ENCODE measurements at places on chromosomes 4 and X.

GRCh38 chr4:158193171-158193749 is 17.0 kb upstream of the TMEM144 start:
- peak; percentile 61 for DNase-seq

GRCh38 chr4:47736555-47736954 is 101.3 kb downstream of the CORIN start:
- no peak for DNase-seq

DNA sequence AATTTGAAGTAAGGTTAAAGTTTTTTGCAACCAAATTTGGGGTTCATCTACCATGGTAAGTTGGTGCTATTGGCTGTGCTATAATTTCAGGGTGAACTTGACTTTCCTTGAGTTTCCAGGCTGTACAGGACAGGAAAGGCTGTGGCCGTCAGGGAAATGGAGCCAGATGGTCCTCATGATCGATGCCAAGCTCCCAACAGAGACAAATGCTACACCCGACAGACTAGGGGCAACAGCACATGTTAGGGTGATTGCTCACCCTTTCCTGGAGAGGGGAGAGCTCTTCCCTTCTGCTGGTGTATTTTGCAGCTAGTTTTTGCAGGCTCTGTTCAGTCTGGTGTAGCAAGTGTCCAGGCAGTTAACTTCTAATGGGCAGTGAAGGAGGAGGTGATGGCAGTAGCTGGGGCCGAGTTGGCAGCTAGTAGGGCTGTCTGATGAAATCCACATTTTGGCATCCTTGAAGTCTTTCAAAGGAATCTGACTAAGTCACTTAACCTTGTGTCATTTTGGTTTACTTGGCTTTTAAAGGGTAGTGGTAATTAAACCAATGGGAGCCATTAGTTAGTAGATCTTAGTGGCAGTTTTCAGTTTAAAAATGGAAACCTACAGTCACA is 47.8 kb downstream of the GAB1 start:
- DNase-seq: peak; percentile 54

- DNase-seq: no peak
Observed at GRCh38 chrX:136170139-136170800, 22.9 kb downstream of the FHL1 start.

GRCh38 chrX:56268888-56269287 is 36.7 kb downstream of the KLF8 start:
- no peak for DNase-seq

DNA sequence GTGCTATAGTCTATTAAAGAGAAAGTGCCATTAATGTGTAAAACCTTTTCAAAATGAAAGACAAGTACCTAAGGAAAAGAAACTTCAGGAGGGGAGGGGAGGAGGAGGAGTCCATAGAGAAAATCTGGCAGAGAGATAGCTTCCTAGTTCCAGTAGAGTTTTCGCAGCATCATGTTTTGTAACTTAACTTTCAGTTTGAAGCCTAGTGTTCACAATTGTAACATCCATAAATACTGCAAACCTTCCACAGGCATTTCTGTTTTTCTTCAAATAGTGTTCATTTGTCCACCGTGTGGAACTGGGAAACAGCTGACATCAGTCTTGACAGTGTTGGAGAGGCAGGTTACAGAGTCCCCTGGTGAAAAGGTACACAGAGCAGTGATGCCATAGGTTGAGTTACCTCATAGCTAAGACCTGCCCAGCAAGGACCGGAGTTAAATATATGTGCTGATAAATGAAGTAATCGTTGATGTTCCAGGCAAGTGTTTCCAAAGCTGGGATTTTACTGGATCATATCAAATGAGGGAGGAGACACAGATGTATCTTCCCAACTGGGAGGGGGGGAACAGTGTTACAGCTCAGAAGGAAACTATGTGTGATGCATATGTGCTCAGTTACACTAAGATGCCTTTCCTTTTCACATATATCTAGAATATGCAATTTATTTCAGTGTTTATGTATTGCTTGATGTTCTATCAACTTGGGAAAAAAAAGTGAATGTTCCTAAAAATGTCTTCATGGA is 369.5 kb upstream of the FAM241A start:
- DNase-seq: no peak

- no peak for DNase-seq
Observed at GRCh38 chrX:8084006-8084405, 87.1 kb downstream of the VCX2 start.

DNA sequence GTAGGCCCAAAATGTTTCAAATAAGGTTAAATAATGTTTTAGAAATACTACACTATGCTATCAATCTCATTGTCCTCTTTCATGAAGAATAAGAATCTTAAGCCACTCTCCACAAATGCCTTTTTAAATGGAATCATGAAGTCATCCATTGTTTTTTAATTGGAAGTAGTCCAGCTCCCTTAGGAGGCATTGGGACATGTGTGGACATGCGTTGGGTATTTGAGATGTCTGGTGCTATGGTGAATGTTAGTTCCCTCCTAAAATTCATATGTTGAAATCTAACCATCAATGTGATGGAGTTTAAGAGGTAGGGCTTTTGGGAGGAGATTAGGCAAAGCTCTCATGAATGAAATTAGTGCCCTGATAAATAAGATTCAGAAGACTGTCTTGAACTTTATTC is 289.0 kb downstream of the C4orf33 start:
- no peak for DNase-seq

- DNase-seq: no peak
Observed at GRCh38 chrX:23938690-23939089, 30.9 kb downstream of the CXorf58 start.

- no peak for DNase-seq
Observed at GRCh38 chr4:163613383-163613782, 118.9 kb downstream of the TMA16 start.

DNA sequence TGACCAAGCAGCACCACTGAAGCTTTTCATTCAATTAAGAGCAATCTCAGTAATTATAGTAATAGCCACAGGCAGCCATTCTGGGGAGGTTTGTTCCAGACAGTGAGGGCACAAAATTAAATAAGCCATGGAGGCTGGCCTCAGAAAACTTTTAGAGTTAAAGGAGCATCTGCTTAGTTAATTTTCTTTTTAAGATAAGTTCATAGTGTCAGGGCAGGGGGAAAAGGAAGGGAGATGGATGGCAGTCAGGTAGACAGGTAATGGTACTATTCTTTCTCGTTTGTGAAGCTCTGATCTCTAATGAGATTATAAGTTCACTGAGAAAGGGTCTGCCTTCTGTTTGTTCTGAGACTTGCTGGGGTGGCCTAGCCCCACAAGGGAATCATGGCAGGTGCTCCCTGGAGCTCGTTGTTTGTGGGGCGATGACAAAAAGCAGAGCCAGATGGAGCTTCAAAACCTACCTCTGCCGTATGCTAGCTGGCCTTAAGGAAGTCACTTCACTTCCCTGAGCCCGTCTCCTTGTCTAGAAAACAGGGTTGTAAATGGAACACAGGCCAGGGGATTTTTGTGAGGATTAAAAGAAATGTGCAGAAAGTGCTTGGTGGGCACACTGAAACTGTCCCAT is 44.6 kb upstream of the FGFBP2 start:
- no peak for DNase-seq

- DNase-seq: no peak
Observed at GRCh38 chr4:16250661-16251365, 24.5 kb upstream of the TAPT1 start.

- no peak for DNase-seq
Observed at GRCh38 chr4:7785017-7785416, 154.6 kb downstream of the AFAP1 start.
